ENCODE measurements at places on chromosomes 1 and 21. TPM values are rescaled to one million over a fixed set of nuclear protein-coding genes. Genes with fewer than 3 reads are reported as not detected.

The CD1E gene
- total RNA-seq: not detected

The PGLYRP3 gene
- not detected for total RNA-seq

The EFNA1 gene
- 49.9 TPM for total RNA-seq

The GREM2 gene
- 3.5 TPM for total RNA-seq

The ANKRD34A gene
- total RNA-seq: not detected

The UROD gene
- total RNA-seq: 46.4 TPM
